Mucosa of gallbladder (tissue), 1 donor: ENCODE measurements at places on chromosomes 16 and 17. TPM values are rescaled to one million over a fixed set of nuclear protein-coding genes. Genes with fewer than 3 reads are reported as not detected.

DNA sequence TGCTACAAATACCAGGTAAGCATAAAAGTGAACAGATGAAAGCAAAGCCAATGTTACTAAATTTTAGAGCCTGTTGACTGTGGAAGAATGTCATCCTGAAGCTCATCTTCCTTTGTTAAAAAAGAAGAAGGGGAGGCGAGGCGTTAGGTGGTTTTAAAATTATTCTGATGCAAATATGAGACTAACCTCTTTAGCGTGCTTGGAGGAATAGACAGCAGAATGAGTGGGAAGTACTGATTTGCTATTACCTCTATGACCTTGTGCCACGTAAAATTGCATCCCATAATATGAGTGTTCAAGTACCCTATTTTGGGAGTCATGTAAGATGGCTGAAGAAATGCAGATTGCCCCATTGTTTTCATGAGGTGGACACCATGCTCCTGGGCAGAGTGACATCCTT is 95.7 kb downstream of the ELAC2 start:
- no peak for DNase-seq

GRCh38 chr16:66196770-66197169 is 169.7 kb upstream of the CDH5 start:
- DNase-seq, result no peak

GRCh38 chr16:12920739-12921138 is 19.3 kb downstream of the SHISA9 start:
- no peak for DNase-seq

- no peak for DNase-seq
These were observed 12.2 kb upstream of the CES3 start for GRCh38 chr16:66948837-66949225.

DNA sequence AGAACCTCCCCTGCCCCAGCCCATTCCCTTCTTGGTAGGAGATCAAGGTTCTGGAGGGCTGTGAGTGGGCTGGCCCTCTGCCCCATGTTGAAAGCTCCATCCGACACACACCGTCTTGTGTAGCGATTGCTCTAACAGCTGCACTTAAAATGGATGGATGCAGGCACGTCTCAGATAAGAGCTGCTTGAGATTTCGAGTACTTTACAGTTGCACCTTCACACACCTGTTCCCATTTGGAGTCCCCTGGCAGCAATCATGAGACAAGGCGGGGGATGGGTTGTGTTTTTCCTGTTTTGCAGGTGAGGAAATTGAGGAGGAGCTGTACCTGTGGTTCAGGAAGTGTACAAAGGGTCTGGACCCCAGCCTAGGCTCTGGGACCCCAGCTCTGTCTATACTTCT is 25.6 kb upstream of the TAC4 start:
- no peak for DNase-seq

- no peak for DNase-seq
These were observed 71.3 kb downstream of the VAT1L start for GRCh38 chr16:77859493-77860232.

DNA sequence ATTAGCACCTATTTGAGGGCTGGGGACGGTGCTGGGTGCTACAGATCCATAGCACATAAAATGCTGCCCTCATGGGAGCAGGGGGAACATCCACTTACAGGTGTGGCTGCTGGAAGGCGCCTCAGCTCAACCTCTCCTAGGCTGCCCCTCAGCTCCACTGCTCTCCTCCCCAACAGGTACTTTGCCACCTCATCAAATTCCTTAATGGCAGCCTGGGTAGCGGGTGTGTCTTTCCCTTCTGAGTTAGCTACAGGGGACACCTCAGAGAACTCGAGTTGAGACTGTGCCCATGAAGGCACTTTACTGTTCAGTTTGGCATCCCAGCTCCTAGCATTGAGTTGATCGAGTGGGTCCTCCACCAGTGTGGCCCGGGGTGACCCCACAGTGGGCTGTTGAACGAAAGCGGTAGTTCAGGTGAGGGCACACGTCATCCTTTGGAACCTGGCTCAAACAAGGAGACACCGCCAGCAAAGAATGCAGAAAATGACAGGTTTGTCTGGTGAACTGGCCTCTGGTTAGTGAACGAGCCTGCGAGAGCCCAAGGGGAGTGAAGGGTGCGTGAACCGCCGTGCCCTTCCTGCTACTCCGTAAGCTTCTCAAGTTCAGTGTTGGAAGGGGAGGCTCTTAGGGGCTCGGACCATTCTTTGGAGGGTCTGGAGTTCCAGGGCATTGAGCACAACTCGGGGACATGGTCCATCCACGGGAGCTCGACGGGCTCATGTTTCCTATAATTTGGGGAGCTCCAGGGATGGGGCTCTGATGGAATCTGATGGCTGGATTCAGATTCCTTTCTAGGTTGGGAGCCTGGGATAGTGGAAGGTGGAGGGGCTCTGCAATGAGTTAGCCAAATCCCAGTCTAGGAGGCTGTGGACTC is 3.5 kb upstream of the CMIP start:
- no peak for DNase-seq

GRCh38 chr17:27564463-27564862 is 66.5 kb upstream of the LGALS9 start:
- DNase-seq, result no peak

DNA sequence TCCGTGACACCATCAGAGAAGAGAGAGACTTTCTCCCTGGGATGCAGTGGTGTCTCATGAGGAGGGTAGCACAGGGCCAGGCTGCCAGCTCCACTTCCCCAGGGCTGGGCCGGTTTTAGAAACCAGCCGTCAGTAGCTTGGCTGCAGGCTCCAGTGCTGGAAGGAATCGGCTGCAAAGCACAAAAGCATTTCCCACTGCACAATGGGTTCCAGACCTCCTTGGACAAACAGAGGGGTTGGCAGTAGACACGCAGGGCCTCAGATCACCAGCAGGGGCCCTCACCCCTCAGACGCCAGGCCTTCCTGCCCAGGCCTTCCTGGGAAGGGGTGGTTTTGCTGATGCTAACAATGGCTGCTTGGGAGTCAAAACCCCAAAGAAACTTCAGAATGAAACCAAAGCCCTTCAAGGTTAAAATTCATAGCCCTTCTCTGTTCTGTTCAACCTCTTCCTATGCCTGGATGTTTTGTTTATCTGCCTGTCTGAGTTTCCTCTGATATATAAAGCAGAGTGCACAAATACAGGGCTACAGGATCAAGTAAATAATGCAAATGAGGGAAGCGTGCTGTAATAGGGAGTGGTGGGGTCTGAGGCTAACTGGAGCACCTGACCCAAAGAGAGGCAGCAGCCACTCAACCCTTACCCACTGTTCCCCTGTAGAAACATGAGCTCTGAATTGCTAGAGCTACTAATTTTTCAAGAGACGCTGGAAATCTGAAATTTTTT is 26.2 kb downstream of the TEKT5 start:
- no peak for DNase-seq

DNA sequence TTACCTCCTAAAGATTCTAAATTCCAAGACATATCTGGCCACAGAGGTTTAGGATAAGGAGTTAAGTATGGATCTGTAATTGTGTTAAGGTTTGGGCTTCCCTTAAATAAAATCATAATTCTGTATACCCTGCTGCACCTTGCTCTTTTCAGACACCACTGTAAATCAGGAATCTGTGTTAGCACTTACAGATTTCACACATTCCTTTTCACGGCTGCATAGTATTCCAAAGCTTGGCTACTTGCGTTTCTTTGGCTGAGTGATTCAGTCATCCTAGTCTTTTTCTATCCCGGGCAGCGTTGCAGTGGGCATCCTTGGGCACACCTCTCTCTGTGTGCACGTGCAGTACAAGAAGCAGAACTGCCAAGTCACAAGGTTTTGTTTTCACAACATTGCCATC is 105.8 kb downstream of the SOCS1 start:
- DNase-seq, result no peak

DNA sequence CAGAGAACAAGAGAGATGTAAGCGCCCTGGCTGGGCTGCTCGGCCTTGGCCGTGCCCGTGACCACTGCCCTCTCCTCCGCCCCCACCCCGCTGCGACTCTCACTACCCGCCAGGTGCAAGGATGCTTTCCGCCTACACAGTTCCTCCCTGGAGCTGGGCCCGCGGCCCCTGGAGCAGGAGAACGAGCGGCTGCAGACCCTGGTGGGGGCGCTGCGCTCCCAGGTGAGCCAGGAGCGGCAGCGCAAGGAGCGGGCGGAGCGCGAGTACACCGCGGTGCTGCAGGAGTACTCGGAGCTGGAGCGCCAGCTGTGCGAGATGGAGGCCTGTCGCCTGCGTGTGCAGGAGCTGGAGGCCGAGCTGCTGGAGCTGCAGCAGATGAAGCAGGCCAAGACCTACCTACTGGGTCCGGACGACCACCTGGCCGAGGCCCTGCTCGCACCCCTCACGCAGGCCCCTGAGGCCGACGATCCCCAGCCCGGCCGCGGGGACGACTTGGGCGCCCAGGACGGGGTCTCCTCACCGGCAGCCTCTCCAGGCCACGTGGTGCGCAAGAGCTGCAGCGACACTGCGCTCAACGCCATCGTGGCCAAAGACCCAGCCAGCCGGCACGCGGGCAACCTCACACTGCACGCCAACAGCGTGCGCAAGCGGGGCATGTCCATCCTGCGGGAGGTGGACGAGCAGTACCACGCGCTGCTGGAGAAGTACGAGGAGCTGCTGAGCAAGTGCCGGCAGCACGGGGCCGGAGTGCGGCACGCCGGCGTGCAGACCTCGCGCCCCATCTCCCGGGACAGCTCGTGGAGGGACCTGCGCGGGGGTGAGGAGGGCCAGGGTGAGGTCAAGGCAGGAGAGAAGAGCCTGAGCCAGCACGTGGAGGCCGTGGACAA is 9.2 kb upstream of the MRPL58 start:
- no peak for DNase-seq

NPIPA5 gene
- total RNA-seq, result 15.9 TPM

CD300E gene
- 0.35 TPM for total RNA-seq

PLA2G10 gene
- 7.0 TPM for total RNA-seq

HBA1 gene
- total RNA-seq, result 54.8 TPM

SEZ6L2 gene
- 113 TPM for total RNA-seq
